ENCODE measurements at places on chromosomes 5 and 9.

- DNase-seq, result no peak
Measured at GRCh38 chr5:107500840-107501239, 169.9 kb downstream of the EFNA5 start.

DNA sequence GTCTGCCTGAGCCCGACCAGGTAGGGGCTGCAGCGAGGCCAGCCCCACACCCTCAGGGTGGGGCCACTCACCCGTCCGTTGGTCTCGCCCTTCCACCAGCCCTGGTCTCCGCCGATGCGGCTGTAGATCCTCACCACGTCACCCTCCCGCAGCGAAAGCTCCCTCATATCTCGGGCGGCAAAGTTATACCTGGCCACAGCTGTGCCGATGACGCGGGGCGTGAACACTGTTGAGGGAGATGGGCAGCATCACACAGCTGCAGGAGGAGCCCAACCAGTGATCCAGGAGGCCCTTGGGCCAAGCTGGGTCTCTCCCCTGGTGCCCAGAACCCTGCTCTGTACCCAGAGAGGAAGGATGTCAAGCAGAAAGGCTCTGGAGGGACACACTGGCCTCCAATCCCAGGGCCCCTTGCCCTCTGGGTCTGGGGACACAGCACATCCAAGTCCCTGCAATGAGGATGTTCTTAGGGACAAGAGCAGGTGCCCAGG lies 30.3 kb upstream of the SARDH start:
- no peak for DNase-seq

DNA sequence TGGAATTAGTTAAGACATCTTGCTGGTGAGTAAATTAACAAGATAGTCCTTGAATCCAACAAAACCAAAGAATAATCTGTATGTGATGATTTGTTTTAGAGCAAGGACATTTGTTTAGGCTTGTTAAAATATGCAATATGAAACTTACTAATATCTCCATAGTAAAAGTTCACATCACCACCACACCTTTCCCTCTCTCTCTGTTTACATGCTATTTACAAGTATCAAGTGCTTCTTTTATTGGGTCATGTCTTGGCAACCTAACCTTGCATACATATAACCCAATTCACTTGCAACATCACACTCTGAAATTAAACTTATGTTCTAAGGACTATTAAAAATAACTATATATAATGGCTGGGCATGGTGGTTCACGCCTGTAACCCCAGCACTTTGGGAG lies 161.3 kb downstream of the CCDC192 start:
- no peak for DNase-seq

- DNase-seq, result no peak
Measured at GRCh38 chr5:882253-883183, 10.1 kb downstream of the BRD9 start.

GRCh38 chr5:75072061-75072460 lies 19.7 kb upstream of the GCNT4 start:
- DNase-seq, result no peak

- no peak for DNase-seq
Measured at GRCh38 chr9:75448281-75448680, 360.0 kb downstream of the OSTF1 start.

DNA sequence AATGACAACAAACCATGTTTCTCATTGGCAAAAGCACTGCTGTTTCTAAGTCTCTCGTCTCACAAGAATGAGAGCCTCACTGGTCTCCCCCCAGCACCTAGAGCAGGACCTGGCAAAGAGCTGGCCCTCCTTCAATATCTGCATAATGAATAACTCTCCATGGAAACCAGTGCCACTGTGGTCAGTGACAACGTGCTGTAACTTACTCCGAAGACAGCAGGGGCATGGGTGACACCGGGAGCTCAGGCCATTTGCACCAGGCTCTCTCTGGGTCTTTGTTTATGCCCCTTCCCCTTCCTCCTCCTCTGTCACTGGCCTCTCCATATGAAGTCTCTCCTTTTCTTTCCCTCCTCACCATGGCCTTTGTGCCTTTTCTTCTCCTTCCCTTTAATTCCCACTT lies 33.3 kb downstream of the TAS2R1 start:
- no peak for DNase-seq

DNA sequence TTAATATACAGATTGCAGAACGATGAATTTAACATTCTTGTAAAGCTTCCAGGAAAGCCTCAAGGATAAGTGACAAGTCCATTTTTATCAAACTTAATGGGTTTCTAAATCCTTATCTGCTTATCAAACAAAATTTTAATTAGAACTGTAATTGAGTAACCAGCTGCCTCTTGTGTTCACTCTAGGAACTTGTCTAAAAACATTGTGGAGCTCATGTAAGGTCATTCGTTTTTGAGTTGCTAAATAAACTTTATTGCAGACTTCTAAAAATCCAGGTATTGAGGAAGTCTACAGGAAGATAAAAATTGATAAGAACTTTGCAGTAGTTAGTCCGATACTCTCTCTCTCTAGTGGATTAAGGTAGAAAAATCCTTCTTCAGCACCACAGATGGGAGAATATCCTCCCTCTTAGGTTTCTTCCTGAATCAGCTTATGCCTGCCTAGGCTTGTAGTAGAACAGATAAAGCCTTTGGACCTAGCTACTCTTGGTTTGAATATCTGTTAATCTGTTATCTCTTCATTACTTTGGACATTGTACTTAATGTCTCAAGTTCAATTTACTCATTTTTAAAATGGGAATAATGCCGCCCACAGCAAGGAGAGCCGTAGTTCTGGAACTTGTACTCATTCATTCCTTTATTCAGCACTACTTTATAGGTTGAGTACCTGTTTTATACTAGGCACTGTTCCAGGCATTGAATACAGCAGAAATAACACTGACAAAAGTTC lies 60.0 kb upstream of the DHFR start:
- DNase-seq, result no peak

DNA sequence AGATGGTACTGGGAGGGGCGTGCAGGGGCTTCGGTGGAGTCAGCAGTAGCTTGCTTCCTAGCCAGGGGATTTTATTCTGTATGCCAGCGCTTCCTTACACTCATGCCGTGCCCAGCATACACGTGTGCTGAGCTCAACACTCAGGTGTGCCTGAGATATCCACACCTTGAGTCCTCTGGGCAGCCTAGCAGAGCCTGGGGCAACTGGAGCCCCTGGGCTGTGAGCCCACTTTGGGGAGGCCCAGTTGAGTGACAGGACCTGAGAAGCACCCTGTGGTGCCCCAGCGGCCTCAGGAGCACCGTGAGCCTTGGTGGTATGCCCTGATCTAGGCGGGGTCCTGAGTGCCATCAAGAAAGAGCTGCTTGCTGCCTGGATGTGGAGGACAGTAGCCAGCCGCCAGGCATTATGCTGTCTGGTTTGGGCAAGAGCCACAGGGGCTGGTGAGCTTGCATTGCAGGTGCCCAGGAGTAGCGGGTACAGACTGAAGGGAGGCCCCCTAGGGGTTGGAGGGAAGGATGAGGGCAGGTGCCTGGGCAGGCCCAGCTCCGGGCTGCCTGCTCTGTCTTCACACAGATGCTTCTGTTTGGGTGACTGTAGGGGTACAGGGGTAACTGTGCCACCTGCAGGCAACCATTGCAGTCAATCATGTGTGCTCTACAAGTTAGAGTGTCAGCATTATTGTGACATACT lies 42.9 kb downstream of the BNIP1 start:
- no peak for DNase-seq

DNA sequence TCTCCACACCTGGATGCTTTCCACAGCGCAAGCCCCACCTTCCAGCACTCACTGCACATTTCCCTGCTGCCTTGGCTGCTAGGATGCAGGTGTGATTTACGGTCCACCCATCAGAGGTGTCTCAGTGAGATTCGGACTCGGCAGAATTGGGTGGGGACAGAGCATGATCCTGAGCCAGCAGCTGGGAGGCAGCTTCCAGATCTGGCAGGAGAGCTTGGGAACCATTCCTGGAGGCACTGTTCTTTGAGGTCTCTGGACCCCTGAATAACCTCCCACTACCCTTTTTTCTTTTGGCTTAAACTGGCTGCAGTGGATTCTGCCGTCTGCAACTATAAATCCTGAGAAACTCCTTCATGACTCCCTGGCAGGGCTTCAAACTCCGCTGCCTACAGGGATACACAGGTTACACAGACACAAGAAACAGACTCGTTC lies 99.6 kb upstream of the PHYKPL start:
- no peak for DNase-seq

- no peak for DNase-seq
Measured at GRCh38 chr9:1044643-1045042, 5.5 kb upstream of the DMRT2 start.

DNA sequence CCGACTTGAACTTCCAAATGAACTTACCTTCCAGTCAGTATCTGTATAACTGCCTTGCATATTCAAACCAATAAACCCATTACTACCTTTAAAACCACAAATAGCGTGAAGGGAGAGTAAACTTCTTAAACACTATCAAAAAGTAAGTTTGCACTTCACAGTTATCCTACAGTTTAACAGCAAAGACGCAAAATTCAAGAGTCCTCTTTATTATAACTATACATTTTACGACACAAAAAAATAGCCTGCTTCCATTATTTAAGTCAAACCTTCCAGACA lies 1.8 kb downstream of the PTBP3 start:
- DNase-seq, result no peak

DNA sequence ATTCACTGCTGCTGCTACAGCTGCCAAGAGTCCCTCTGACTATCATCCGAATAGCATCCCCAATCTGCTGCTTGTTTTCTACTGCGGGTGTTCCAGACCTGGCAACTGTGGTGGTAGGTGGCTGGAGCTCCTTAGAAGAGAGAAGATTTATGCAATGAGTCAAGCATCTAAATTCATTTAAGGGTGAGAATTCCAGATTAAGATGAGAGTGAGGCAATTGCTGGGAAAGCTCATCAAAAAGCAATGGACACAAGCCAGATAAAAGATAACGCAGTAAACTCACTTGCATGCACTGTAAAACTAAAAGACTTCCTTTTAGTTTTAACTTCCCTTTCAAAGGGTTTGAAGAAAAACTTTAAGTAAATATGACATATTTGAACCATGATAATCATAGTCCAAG lies 3.9 kb downstream of the PLK2 start:
- DNase-seq, result no peak

DNA sequence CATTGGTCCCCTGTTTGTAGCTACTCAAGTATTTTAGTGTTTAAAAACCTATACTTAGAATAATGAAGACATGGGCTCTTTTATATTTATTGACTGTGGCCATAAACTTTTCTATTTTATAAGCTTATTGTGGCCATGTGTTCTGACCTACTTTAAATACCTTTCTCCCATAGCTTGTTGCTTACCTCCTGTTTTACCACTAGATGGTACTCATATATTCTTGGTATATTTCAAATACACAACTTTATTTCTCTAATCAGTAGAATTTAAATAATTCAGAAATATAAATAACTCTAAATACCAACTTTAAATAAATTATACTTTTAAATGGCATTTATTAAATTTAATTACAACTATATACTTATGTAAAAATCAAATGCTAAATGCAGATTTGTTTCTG lies 498.0 kb downstream of the PRDM9 start:
- no peak for DNase-seq

- no peak for DNase-seq
Measured at GRCh38 chr9:134724202-134724911, 82.8 kb downstream of the COL5A1 start.

GRCh38 chr9:1210954-1211353 lies 160.8 kb downstream of the DMRT2 start:
- DNase-seq, result no peak

DNA sequence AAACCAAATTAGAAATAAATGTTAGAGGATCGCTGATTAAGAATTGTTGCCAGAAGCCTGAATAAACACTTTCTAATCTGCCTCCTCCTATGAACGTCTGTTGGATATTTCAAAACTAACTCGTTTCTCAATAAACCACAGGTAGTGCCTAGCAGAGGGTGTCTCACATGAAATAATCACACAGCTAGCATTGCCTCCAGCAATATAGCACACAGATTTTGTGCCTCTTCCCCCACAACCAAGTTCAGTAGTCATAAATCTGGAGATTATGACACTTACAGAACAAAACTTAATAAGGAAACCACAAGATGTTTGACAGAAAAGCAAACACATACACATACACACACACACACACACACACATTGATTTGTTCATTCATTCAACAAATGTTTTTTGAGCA lies 173.2 kb upstream of the CDH10 start:
- no peak for DNase-seq

- no peak for DNase-seq
Measured at GRCh38 chr9:91978740-91979414, 28.8 kb upstream of the ROR2 start.

- DNase-seq, result no peak
Measured at GRCh38 chr9:10678790-10679189, 66.0 kb upstream of the PTPRD start.

GRCh38 chr5:159504857-159505304 lies 174.6 kb upstream of the IL12B start:
- DNase-seq, result no peak

- no peak for DNase-seq
Measured at GRCh38 chr5:177963966-177964365, 32.1 kb downstream of the PROP1 start.

- DNase-seq, result no peak
Measured at GRCh38 chr5:59790776-59791475, 102.6 kb downstream of the PDE4D start.

DNA sequence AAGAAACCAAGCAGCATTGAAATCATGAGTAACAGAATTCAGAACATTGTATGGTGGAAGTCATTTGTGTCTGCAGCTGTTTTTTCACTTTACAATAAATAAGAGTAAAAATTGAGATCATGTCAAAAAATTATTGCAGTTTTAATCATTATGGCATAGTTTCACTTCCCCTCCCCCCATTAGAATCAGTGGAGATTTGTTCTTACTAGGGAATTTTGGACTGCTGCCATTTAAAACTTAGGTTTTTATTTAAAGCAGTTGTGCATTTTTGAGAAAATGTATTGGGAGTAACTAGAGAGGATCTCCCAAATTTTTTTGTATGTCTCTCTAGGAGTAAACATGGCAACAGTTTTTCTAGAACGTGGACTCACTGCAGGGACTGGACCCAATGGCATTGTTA lies 20.4 kb downstream of the GTF3C4 start:
- no peak for DNase-seq

GRCh38 chr9:76558465-76558864 lies 99.5 kb downstream of the GCNT1 start:
- no peak for DNase-seq

DNA sequence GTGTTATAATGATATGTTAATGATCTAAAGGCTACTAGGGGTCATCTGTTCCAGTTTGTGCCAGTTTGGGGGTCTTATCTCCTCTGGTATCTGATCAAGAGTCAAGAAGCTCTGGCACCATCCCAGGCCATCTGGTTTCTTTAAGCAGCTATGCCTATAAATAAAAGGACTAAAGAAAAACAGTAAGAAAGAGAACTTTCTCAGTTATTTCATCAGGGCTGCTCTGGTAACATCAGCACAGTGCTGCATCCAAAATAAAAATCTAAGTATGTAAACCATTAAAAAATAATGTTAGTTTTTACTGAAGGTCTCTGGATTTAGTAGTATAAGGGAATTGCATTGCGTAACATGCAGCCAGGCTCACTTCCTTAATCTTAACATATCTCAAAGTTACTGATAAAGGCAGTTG lies 185.0 kb downstream of the NR2F1-AS1 start:
- DNase-seq, result no peak

Measured in right forelimb (tissue), 1 donor.